Aorta (tissue), 5 donors: ENCODE measurements at places on chromosomes 7 and 10.
A peak's percentile ranks its signal among the peaks of the same experiment; 100 is the strongest.

GRCh38 chr10:68562661-68563570, 2.8 kb downstream of the TET1 start:
- H3K27me3 ChIP-seq, result no peaks in the 10 kb centered on the region
- DNase-seq, result no peak
- no peak overlapping the region for H3K27ac ChIP-seq
- H3K4me1 ChIP-seq, result no peaks in the 10 kb centered on the region
- no peaks in the 10 kb centered on the region for H3K36me3 ChIP-seq

DNA sequence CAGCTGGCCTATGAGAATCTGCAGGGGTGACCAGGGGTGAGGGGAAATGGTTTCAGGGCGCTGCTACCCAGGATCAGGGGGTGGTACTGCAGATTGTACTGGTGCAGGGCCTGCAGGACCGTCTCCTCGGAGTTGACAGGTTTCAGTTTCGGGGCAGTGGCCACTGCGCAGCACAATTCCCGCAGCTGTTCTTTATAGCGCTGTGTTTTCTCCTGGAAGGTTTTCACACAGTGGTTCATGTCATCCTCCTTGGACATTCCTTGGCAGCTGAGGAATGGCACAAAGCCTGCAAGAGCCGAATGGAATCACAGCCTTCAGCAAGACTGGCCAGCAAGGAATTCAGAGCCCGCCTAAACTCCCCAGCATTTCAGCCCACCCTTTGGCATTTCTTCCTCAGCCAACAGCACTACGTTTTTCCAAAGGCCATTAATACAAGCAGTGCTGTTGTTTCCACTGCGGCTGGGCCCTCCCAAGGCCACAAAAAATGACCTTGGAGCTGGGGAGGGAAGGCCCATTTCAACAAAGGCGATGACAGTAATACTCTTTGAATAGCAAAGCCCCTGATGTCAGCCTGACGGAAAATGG, 44.9 kb downstream of the PNLIPRP2 start:
- no peaks in the 10 kb centered on the region for H3K4me1 ChIP-seq
- H3K27ac ChIP-seq, result no peak overlapping the region
- no peaks in the 10 kb centered on the region for H3K27me3 ChIP-seq
- no peak overlapping the region for H3K4me3 ChIP-seq
- DNase-seq, result peak; percentile 60

GRCh38 chr10:80685355-80685754, 147.7 kb downstream of the SH2D4B start:
- H3K4me1 ChIP-seq, result no peaks in the 10 kb centered on the region
- H3K36me3 ChIP-seq, result no peaks in the 10 kb centered on the region
- H3K27me3 ChIP-seq, result no peaks in the 10 kb centered on the region
- no peak overlapping the region for H3K4me3 ChIP-seq
- H3K27ac ChIP-seq, result no peak overlapping the region
- DNase-seq, result no peak

- H3K4me1 ChIP-seq, result no peaks in the 10 kb centered on the region
- DNase-seq, result no peak
- H3K27me3 ChIP-seq, result no peaks in the 10 kb centered on the region
- H3K4me3 ChIP-seq, result no peak overlapping the region
- H3K36me3 ChIP-seq, result no peaks in the 10 kb centered on the region
Measured at GRCh38 chr7:156906200-156906649, 13.2 kb upstream of the LMBR1 start.

DNA sequence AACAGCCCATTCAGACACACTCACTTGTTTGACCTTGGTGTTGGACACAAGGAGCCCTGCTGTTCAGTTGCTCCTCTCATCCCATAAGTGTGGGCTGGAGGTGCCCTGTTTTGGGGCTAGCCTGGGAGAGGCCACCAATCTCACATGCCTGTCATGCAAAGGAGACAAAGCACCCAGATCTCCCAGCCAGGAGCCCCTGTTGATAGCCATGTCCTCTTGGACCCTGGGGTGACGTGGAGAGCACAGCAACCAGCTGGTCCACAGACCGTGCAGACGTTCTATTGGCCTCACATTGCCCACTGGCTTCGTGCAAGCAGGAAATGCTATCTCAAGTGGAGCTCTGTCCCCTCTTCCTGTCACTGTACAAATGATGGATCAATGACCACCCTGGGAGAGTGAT, 240.8 kb downstream of the RPS24 start:
- no peak overlapping the region for H3K27ac ChIP-seq
- DNase-seq, result peak; percentile 46
- no peaks in the 10 kb centered on the region for H3K4me1 ChIP-seq

DNA sequence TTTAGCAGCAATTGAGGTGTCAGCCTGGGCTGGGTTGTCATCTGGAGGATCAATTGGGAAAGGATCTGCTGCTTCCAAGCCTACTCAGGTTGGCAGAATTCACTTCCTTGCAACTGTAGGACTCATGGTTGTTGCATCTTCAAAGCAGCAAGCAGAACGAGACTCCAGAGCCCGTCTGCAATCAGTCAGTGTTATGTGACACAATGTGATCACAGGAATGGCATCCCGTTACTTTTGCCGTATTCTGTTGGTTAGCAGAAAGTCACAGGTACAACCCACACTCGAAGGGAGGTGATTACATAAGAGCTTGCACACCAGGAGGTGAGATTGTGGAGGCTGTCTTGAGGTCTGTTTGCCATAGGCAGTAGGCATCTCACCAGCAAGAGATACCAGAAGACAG, 15.4 kb upstream of the LYZL1 start:
- no peak overlapping the region for H3K27ac ChIP-seq
- no peaks in the 10 kb centered on the region for H3K4me1 ChIP-seq
- no peaks in the 10 kb centered on the region for H3K27me3 ChIP-seq
- no peak overlapping the region for H3K4me3 ChIP-seq
- no peaks in the 10 kb centered on the region for H3K36me3 ChIP-seq

DNA sequence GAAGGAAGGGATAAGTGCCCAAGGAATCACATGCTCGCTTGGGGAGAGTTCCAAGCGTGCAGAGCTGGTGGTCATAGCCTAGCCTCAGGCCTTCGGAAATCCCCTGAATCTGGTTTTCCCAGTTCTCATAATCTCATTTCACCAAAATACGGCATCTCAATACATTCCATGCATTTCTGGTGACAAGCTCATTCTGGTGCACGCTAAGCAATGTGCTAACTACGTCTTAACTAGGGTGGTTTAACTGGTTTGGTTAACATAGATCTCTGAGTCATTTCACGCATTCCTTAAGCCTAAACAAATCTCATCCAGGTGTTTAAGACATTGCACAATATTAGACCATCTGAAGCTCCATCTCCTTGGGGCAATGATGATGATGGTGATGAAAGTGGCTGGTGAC, 72.9 kb upstream of the STEAP1B start:
- no peak overlapping the region for H3K4me3 ChIP-seq
- H3K36me3 ChIP-seq, result no peaks in the 10 kb centered on the region
- H3K27ac ChIP-seq, result no peak overlapping the region
- no peak for DNase-seq
- H3K27me3 ChIP-seq, result no peaks in the 10 kb centered on the region

DNA sequence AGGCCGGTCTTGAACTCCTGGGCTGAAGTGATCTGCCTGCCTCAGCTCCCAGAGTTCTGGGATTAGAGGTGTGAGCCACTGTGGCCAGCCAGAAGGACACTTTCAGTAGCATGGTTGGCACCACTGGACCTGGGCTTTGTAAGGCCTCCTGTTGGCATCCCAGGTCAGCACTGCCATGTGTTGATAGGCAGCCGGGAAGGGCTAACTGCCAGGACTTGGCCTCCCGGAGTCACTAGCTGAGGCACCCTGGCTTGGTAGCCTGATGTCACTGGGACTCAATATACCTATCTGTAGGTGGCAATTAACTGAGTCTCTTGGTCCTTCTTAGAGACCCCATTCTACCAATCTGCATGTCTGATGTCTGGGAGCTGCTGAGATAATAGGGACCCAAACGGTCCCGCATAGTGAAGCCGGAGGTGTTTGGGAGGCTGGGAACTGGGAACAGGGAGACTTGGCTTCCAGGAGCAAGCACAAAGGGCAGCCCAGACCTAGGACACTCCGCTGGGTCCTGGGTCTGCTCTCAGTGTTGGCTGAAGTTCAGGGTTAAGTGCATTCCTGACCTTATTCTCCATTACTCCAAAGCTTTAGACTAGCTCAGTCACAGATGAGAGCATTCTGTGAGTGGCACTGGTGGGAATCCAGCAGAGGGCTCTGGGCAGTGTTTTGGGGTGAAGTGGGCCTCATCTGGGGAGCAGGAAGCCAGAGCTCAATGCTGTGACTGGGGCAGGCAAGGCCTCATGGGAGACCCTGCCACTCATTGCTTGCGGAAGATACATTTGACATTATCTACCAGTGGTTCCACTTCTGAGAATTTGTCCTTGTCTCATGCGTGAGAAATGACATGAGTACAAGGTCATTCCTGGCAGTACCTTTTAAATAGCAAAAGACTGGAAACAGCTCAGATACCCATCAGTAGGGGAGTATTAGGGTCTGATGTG, 2.7 kb downstream of the LHPP start:
- H3K4me1 ChIP-seq, result no peaks in the 10 kb centered on the region
- no peak overlapping the region for H3K27ac ChIP-seq
- no peaks in the 10 kb centered on the region for H3K36me3 ChIP-seq
- no peak for DNase-seq
- no peak overlapping the region for H3K4me3 ChIP-seq

DNA sequence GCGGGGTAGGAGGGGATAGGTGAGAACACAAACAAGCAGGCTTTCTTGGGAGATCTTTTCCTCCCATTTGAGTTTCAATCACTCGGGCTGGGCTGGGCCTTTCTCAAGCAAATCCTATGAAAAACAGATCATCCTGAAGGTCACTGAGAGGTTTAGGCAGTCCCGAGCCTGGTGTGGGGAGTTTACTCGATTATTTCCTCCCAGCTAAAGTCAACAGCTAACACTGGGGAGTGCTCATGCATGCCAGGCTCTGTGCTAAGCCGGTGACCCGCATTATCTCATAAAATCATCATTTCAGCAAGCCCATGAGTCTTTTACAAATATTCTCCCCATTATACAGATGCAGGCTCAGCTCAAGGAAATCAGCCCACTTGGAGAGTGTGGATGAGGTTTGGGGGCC, 85.0 kb upstream of the PAX2 start:
- H3K36me3 ChIP-seq, result no peaks in the 10 kb centered on the region

- no peak for DNase-seq
- no peak overlapping the region for H3K4me3 ChIP-seq
- H3K27ac ChIP-seq, result no peak overlapping the region
- H3K4me1 ChIP-seq, result no peaks in the 10 kb centered on the region
Measured at GRCh38 chr10:62795762-62796161, 8.8 kb upstream of the ADO start.

- no peak overlapping the region for H3K27ac ChIP-seq
- H3K4me3 ChIP-seq, result no peak overlapping the region
- DNase-seq, result no peak
- H3K36me3 ChIP-seq, result no peaks in the 10 kb centered on the region
Measured at GRCh38 chr7:145474009-145474686, 638.3 kb upstream of the TPK1 start.

DNA sequence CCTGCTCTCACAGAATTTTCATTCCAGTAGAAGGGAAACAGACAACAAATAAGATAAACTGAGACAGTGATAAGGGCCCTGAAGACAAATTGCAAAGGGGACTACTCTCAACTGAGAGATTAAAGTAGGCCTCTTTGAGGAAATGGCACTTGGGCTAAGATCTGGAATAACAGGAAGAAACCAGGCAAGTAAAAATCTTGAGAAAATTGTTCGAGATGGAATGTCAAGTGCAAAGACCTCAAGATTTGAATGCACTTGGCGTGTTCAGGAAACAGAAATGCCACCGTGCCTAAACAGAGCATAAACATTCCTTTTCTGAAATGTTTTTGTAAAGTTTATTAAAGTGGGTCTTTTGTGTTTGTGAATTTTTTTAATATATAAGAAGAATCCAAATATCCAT, 10.7 kb downstream of the ARMH3 start:
- no peaks in the 10 kb centered on the region for H3K36me3 ChIP-seq
- no peak for DNase-seq
- no peaks in the 10 kb centered on the region for H3K4me1 ChIP-seq
- H3K27ac ChIP-seq, result no peak overlapping the region
- H3K27me3 ChIP-seq, result no peaks in the 10 kb centered on the region

DNA sequence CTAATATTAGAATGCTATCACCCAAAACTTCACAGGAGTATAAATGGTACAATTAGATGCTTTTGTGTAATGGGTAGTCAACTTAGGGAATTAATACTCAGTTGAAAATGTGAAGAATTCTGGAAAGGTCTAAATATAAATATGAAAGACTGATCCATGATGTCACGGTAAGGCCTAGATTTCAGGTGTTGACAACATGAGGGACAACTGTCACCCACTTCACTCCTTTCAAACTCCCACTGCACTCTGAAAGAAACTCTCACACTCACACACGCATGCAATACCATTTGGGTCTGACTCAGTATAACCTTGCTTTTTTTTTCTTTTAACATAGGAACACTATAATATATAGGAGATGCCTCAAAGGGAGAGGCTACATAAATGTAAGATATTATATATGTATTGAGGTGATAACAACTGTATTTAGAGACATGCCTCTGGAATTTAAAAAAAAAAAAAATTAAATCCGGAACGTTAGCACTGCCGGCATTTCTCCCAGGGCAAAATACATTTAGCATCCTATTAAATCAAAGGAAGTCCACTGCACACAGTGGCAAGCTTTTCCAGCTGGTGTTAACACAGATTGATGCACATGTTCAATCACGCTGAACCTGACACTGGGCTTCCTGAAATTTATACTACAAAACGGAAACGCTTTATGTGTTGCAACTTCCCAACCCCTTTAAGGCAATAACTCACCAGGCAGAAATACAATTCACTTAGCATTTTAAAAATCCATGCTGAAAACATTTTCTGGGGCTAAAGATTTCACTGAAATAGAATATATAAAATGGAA, 74.9 kb downstream of the RSU1 start:
- H3K4me1 ChIP-seq, result no peaks in the 10 kb centered on the region
- no peaks in the 10 kb centered on the region for H3K27me3 ChIP-seq
- H3K27ac ChIP-seq, result no peak overlapping the region
- H3K36me3 ChIP-seq, result no peaks in the 10 kb centered on the region
- DNase-seq, result no peak

- H3K27me3 ChIP-seq, result no peaks in the 10 kb centered on the region
- no peak overlapping the region for H3K4me3 ChIP-seq
- no peak overlapping the region for H3K27ac ChIP-seq
- H3K36me3 ChIP-seq, result no peaks in the 10 kb centered on the region
- no peak for DNase-seq
Measured at GRCh38 chr7:68319061-68319460, 1279.2 kb upstream of the AUTS2 start.

GRCh38 chr10:72029414-72029813, 58.9 kb downstream of the SPOCK2 start:
- H3K27ac ChIP-seq, result no peak overlapping the region
- H3K36me3 ChIP-seq, result no peaks in the 10 kb centered on the region
- no peaks in the 10 kb centered on the region for H3K27me3 ChIP-seq
- no peaks in the 10 kb centered on the region for H3K4me1 ChIP-seq
- no peak for DNase-seq

- H3K4me1 ChIP-seq, result no peaks in the 10 kb centered on the region
- no peak overlapping the region for H3K4me3 ChIP-seq
- no peak overlapping the region for H3K27ac ChIP-seq
- peaks cover 2% of the 10 kb centered on the region for H3K27me3 ChIP-seq
Measured at GRCh38 chr10:125373546-125373945, 213.2 kb upstream of the CTBP2 start.

GRCh38 chr7:141949911-141950310, 3.1 kb upstream of the CLEC5A start:
- no peaks in the 10 kb centered on the region for H3K4me1 ChIP-seq
- H3K27ac ChIP-seq, result no peak overlapping the region
- no peaks in the 10 kb centered on the region for H3K27me3 ChIP-seq
- DNase-seq, result no peak
- no peak overlapping the region for H3K4me3 ChIP-seq

- H3K4me3 ChIP-seq, result no peak overlapping the region
- DNase-seq, result no peak
- H3K4me1 ChIP-seq, result no peaks in the 10 kb centered on the region
- no peaks in the 10 kb centered on the region for H3K36me3 ChIP-seq
- H3K27ac ChIP-seq, result no peak overlapping the region
- H3K27me3 ChIP-seq, result no peaks in the 10 kb centered on the region
Measured at GRCh38 chr7:12553416-12553815, 17.1 kb upstream of the SCIN start.
